ENCODE measurements at places on chromosomes 1 and 21.

DNA sequence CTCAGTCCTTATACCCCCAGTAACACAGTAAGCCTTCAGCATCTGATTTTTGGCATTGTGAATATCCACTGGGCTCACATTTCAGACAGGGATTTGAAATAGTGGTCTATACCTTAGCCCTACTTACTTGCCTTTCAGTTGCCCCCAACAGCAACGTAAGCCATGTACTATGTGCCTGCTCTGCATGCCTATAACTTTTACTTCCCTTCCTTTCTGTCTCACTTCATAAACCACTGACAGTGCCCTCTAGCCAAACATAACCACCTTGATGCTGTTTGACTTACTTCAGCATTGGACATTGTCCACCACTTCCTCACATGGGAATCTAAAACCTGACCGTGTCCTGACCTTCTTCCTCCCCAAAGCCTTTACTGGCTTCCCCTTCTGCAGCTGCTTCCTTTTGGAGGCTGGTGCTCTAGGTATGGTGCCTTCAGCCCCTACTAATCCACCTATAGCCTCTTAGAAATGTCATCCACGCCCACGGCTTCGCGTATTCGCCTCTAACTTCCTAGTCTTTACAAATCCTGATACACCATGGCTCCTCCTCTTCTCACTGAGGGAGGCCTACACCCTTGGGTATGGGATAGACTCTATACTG, 3.6 kb upstream of the ZNF672 start:
- no peak for DNase-seq

DNA sequence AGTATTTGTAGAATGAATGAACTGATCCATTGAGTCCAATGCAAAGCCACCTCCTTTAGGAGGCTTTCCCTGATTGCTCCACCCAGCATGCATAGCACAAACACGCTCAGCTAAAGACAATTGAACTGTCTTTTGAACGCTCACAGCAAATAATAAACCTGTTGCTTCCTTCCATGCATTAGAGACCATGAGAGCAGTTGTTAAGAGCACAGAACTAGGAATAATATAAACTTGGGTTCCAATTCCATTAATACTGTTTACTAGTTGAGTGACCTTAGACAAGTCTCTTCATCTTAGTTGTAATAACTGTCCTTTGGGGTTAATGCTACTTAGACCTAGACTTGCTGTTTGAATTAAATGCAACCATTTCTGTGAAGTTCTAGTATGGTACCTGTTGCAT, 5.9 kb upstream of the MEF2D start:
- DNase-seq = no peak

DNA sequence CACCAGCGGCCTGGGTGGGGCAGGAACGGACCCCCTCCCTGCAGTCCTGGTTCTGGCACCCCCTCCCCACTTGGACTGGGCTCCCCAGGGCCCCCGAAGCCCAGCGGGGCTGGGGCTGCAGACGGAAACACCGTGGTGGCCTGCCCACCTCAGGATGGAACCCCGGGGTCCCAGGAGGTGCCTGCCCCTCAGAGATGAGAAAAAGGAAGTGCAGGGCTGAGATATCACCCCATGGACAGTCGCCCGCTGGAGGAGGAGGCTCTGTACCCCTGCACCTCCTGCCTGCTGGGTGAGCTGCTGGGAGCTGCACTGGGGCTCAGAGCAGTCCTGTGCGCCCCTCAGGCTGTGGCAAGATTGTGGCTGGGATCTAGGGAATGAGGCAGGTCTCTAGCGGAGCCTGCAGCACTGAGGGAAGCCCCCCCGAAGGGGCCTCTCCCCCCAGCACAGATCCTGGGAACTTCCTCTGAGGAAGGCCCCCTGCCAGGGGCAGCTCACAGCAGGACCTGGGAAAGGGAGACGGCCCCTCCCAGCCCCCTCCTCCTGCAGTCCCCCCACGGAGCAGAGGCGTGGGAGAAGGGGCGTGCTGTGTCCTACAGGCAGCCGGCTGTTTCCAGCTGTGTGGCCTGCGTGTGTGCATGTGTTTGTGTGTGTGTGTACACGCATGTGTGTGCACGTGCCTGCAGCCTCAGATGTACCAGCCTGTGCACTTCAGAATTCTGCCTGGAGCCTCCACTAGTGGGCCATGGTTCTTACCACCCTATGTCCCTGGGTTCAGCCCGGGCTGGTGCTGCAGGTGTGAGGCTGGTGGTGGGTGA, 6.9 kb downstream of the AGRN start:
- no peak for DNase-seq

GRCh38 chr1:24425441-24425840, 9.8 kb downstream of the NIPAL3 start:
- DNase-seq = no peak

DNA sequence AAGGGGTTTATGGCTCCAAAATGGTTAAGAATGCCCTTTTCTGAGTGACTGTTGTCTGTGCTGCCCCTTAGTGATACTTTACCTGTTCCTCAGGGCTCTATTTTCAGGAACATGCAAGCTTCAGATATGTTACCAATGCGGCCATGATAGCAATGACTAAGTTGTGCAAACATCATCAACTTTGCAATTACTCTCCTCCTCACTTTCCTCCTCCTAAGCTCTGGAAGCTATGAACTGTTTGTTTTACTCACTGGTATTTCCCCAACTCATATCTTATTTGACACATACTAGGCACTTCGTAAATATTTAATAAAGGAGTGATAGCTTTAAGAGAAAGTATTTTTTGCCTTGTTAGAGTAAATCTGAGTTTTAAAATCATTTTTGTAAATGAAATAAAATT, 53.8 kb downstream of the RWDD3 start:
- no peak for DNase-seq

GRCh38 chr1:153957744-153958110, 685 bp downstream of the CRTC2 start:
- DNase-seq = no peak

DNA sequence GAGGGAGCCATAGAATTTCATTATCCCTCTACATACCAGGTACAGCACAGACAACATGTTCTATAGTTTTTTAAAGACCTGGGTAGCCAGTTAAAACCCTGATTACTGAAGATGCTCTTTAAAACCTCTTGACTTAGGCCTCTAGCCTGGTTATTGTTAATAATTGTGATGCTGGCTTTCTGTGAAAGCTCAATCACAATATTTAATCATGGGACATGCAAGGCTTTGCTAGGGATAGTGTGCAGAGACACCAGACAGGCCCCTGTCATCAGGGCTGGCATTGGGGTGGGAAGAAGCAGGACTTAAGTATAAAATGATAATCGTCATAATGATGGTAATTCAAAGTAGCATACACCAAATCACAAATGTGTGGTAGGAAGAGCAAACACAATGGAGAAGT, 274.4 kb downstream of the PTBP2 start:
- DNase-seq = no peak

- DNase-seq = no peak
Measured at GRCh38 chr1:205837382-205837970, 12.5 kb downstream of the PM20D1 start.

DNA sequence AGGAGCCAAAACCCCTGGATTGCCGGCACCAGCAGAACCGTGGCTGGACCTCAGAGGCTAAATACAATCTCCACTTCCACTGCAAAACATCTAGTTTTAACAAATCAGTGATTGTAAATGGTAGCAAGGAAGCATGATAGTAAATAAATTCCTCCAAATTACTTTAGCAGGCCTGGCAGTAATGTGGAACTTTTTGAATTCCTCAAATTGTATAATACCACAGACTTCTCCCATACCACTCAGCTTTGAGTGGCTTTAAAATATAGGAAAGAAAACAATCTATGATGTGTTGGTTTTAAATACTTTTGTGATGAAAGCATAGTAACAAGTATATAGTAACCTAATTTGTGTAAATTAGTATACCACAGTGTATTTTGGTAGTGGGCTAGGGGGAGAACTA, 34.1 kb downstream of the NIBAN1 start:
- DNase-seq = no peak

GRCh38 chr1:246805135-246805716, 81.0 kb downstream of the SCCPDH start:
- no peak for DNase-seq

All from effector memory CD4-positive, alpha-beta T cell (primary cell).